Hair follicular keratinocyte (primary cell): ENCODE measurements at places on chromosomes 13 and 19. TPM values are rescaled to one million over a fixed set of nuclear protein-coding genes. Genes with fewer than 3 reads are reported as not detected.

Gene NLRP9
- total RNA-seq, result not detected in 2 replicates

Gene FAM124A
- not detected in 2 replicates for total RNA-seq

Gene GARIN5A
- total RNA-seq, result 0.23 and 0.78 TPM in 2 replicates

Gene ZNF625
- 1.7 and 3.1 TPM in 2 replicates for total RNA-seq

Gene NXNL1
- total RNA-seq, result not detected in 2 replicates

Gene SYDE1
- total RNA-seq, result 12.0 and 16.1 TPM in 2 replicates

Gene PLA2G4C
- 0.70 and 0.99 TPM in 2 replicates for total RNA-seq

Gene TNFSF9
- total RNA-seq, result 31.5 and 32.5 TPM in 2 replicates
